Stimulated activated CD8-positive, alpha-beta memory T cell treated with anti-CD3 and anti-CD28 coated beads, Interleukin-12 subunit alpha, Interleukin-12 subunit beta, amount 100 ng/mL, for 1 hour (primary cell): ENCODE measurements at places on chromosomes 3 and 15.
A peak's percentile ranks its signal among the peaks of the same experiment; 100 is the strongest.

GRCh38 chr3:29324180-29324651 is 43.3 kb downstream of the RBMS3 start:
- DNase-seq: no peak

DNA sequence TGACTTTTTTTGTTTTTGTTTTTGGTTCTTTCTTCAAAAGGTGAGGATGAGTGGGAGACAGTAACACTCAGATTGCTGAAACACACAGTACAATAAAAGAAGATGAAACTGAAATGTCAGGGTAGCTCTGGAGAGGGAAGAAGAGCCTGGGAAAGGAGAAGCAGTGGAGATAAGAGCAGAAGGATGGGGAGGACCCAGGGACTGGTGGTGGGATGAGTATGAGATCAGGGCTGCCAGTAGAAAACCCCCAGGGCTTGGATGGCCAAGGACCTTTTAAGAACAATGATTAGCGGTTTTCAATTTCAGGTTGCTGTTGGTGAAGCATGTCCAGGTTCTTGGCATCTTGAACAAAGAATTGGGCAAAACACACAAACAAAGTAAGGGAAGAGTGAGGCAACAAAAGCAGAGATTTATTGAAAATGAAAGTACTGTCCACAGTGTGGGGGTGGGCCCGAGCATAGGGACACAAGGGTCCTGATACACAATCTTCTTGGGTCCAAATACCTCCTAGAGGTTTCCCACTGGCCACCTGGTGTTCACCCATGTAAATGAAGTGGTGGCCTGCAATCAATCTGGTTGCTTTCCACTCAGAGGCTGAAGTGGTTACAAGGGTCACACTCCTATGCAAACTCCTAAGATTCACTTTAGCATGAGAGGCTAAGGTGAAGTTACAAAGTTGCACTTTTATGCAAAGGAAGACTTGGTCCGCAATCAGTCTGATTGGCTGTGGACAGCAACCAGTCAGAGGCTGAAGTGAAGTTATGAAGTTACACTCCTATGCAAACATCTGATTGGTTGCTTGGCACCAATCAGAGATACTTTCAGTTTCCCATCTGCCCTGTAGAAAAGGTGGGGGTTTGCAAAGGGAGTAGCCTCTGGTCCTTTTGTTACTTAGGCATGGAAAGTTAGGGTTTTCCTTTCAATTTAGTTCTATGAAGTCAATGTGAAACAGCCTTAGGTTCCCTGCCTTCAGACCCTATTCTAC is 26.1 kb upstream of the MFSD1 start:
- DNase-seq: no peak

DNA sequence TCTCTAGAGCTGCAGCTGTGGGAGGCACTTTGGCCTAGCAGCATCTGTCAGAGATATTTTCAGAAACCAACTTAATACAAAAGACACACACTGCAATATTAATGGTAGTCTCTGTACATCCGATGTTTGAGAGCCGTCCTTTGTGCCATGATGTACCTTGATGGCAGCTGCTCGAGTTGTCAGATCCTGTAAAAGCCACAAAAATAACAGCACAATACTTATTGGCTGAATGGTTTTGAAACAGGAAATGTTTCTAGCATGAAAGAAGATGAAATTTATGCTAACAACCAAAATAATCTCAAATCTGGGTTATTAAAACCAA is 445.5 kb upstream of the TBL1XR1 start:
- DNase-seq: no peak

GRCh38 chr15:80967451-80967850 is 22.2 kb downstream of the MESD start:
- DNase-seq: no peak

GRCh38 chr15:60392601-60392985 is 5.2 kb downstream of the ANXA2 start:
- no peak for DNase-seq

DNA sequence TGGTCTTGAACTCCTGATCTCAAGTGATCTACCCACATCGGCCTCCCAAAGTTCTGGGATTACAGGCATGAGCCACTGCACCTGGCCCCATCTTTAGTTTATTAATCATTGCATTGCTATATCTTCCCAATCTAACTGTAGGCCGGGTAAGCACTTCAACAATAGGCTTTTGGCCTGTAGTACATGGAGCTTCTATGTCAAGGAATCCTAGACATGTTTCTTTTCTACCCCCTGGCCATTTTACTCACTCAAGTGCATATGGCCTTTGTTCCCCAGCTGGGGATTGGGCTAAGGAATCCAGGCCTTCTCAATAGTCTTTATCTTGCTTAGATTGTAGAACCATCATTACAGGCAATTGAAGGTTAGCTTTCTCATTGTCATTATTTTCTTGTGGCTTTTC is 122.3 kb upstream of the MBNL1 start:
- DNase-seq: no peak

DNA sequence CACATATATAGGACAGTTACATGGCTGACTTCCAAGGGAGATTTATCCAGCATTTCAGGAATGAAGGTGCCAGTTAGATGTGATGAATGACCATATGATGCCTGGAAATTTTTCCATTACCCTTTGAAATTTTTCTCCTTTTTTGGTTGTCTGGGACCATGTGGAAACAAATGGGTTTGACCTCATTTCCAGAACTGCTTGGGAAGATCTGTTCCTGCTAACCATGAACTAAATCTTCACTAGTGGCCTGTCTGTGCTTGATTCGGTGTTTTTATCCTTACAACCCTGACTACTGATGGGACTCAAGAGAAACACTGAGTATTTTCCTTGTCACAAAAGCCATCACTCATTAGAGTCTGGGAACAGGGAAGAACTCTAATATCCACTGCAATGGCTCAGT is 409.4 kb downstream of the PDCD6IP start:
- no peak for DNase-seq

- no peak for DNase-seq
These were observed 25.1 kb downstream of the ACAA1 start for GRCh38 chr3:38111696-38112377.

- no peak for DNase-seq
These were observed 89.0 kb downstream of the GHSR start for GRCh38 chr3:172359231-172359630.

DNA sequence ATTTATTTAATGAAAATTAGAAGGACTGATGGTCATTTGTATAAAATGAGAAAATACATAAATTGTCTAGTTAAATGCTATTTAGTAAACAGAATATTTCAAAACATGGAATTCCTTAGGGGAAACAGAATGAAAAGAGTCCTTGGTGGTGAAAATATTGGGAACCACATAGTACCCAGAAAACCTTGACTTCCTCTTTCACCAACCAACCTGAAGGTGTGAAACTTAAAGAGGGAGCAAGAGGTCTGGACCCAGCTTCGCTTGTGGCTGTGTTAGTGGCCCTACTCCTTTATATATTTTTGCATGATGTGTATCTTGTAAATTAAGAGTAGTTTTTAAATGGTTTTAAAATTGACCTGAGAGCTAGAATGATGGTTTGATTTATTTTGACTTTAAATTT is 64.2 kb downstream of the MAP2K5 start:
- DNase-seq: no peak

DNA sequence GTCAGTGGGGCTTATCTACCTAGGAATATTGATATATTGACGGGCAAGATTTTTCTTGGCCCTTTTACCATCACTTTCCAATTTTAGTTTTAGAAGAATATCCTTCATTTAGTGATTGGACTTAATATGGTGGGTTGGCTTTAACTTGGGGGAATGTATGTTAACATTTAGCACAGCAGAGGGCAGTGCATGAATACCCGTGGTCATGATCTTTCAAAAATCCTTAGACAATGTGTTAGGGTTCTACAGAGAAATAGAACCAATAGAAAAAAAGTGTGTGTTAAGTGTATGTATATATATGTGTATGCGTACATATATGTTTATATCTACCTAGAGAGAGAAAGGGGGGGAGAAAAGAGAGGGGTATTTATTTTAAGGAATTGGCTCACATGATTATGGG is 36.9 kb downstream of the GPR171 start:
- no peak for DNase-seq

DNA sequence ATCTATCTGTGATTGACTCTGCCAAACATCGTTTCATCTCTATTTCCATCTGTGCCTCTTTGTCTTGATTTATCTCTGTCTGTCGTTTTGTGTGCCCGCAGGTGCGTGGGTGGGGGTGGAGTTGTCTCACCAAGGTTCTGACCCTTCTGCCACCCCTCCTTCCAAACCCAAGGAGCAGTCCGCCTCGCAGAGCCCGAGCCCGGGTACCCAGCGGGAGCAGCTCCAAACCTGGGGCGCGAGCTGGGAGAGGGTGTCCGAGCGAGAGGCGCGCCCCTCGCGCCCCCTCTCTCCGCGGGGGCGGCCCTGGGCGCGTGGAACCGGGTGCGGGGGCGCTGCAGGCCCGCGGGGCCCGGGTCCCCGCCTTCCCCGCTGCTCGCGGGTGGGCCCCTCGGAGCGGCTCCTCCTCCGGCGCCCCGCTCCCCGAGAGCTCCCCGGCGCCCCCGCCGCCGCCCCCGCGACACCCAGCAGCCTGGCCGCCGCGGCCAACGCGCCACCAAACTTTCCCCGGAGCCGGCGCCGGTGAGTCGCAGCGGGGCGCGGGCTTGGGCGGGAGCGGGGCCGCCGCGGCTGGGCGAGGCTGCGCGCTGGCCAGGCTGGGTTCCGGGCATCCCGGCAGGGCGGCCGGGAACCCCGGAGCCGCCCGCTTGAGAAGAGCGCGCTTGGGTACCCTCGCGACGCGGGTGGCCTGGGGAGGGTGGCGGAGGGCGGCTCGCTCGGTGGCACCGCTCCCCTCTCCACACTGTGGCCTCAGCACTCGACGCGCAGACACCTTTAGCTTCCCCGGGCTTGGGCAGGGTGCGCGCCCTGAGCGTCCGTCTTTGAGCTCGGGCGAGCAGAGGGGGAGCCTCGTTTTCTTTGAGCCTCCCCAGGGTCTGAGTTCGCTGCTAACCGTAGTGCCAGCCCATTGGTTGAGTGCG is at the start of gene HRH1:
Gene HRH1 (plus strand): TSS at position 458 of the 917 bp plus-strand sequence. CDS start 104,545 bp downstream, outside the sequence.
- no peak for DNase-seq

DNA sequence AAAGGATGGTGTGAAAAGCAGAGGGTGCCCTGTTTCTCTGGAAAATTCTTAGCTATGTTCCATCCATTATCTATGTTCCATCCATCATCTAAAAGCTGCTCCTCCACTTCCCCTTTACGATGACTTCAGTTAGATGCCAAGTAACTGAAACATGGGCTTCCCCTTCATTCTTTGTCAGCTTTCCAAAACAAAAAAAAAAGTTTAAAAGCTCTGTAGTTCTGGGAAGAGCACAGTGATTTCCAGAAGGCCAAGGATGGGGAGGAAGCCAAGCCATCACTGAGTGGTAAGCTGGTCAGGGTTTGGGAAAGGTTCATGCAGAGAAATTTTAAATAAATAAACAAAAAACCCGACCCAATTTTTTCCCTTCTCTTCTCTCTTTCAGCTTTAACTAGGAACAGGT is 111.5 kb downstream of the CFAP44 start:
- DNase-seq: no peak

- peak; percentile 14 for DNase-seq
These were observed 30.3 kb downstream of the CDC25A start for GRCh38 chr3:48157950-48158376.

- DNase-seq: no peak
These were observed 74.9 kb downstream of the PFN2 start for GRCh38 chr3:149895769-149896168.

DNA sequence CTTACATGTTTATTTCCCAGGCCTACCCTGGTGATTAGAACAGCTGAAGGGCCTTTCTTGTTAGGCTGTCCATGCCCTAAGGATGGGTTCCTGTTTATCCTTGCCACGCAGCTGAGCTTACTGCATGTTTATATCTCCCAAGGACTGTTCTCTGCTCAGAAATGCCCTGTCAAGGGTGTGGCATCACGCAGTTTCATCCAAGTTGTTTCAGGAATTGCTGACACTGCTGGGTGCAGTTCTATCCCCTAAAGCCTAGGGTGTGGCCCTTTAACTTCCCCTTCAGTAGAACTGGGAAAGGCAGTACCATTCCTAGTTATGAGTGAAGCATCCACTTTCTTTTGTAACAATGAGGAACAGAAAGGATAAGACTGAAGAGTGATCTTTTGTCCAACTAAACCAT is 5.0 kb downstream of the ELL3 start:
- no peak for DNase-seq

DNA sequence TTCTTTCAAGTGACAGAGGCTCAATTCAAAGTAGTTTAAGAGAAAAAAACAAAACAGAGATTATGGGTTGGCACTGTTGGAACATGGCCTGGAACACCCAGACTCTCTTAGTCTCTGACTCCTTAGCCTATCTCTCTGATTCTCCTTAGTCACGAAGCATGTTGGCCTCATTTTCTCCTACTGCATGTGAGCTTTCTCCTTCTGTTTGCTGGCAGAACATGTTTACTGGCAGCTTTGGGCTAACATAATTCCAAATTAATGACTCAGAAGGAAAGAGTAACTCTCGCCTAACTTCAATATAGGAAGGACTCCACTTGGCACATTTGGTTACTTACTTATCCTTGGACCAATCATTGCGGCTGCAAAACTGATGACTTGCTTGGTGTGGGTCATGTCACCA is 21.7 kb upstream of the CCDC39 start:
- DNase-seq: no peak

GRCh38 chr3:56725175-56725574 is 42.1 kb upstream of the TASOR start:
- DNase-seq: peak; percentile 39

DNA sequence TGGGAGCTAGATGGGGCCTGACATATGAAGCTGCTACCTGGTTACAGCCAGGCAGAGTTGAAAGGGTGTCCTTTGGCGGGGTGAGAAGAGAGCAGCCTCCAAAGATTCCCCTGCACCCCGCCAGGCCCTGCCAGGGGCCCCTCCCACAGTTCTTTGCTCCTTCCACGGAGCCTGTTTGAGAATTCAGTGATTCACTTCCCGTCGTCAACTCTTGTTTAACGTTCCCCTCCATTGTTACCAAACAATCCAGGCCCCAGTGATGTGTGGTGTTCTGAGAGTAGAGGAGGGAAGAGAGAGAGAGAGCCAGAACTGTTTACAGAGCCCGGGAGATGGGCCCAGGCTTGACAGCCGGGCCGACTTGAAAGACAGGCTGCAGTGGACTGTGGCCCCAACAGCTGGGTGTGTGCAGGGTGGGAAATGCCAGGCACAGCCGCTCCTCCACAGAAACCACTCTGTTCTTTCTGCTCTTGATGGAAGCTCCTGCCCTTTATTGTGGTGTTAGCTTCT is 81.5 kb downstream of the SMAD3 start:
- no peak for DNase-seq

DNA sequence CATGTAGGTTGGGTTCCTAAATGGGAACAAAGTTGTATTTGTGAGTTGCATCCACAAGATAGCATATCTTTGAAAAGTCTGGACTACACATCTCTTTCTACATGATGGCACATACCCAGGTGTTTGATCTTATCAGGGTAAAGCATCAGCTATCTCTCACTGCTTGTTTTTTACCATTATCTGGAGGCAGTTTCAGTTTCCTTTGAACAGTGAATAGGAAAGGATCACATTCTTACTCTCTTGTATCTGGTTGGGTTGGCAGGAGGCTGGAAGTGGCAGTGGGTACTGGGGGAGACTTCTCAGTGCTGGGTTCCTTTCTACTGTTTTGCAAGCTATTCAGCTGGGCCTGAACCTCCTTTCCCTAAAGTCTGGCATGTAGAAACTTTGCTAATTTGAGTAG is 4.1 kb downstream of the CEMIP start:
- DNase-seq: no peak
